ENCODE measurements at places on chromosomes 1 and 21.

DNA sequence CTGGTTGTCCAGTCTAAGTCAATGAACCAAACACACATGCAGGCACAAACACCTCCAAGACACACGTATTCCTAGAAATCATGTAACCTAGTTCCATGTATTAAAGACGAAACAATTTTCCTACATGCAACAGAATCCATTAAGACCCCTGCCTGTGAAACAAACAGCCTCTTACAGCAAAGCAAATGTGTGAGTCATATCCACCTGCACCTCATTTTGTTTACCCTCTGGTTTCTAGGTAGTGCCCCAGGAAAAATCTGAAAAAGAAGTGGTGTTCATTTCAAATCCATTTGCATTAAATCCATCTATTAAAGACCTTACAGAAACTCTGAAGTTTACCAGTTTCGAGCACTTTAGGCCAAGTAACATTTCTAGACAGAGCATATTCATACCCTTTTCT is 74.1 kb downstream of the VCAM1 start:
- no peak for DNase-seq

DNA sequence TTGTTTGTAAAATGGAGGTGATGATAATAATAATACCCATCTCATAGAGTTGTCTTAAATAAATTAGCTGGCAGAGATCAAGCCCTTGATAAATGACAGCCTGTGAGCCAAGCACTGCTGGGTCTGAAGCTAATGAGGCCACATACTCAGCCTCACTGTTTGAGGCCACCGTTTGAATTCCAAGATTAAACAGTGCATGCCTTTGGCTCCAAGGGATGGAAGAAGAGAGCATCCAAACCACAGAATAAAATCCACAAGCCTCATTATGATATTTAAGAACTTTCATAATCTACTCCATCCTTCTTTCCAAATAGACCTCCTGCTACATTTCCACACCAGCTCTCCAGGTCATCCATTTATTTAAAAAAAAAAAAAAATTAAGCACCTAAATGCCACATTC is 29.0 kb downstream of the TGFBR3 start:
- DNase-seq, result no peak

GRCh38 chr1:115980998-115981993 is 5.0 kb downstream of the SLC22A15 start:
- DNase-seq, result no peak

DNA sequence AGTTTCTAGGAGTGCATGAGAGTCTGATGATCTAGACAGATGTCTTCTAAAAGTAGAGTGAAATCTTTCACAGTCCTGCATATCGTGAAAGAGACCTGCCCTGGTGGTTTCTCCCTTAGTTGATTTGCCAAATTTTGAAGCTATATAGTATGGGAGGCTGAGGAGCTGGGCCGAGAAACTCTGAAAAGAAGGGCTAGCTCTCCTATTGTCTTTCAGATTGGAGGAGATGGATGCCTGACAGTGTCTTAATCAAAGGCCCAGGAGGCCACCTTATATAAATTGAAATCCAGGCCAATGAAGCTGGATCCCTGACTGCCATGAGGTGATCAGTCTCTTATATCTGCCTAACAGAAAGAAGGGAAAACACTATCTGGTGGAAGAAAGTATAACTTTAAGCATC is 18.4 kb upstream of the CD84 start:
- DNase-seq, result no peak

DNA sequence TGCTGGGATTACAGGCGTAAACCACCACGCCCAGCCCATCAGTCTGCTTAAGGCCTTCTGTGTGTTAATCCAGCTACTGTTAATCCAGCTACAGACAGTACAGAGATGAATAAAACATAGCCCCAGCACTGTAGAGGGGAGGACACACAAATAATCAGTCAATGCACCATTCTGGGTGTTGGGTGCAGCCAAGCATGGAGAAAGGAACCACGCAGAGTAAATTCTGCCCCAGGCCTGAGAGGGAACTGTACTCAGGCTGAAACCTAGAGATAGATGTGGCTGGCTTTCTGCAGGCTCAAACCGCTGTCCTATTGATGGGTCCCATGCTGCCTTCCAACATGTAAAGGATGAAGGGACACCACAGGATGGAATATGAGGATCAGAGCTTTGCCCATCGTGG is 136.8 kb upstream of the IGSF21 start:
- no peak for DNase-seq

DNA sequence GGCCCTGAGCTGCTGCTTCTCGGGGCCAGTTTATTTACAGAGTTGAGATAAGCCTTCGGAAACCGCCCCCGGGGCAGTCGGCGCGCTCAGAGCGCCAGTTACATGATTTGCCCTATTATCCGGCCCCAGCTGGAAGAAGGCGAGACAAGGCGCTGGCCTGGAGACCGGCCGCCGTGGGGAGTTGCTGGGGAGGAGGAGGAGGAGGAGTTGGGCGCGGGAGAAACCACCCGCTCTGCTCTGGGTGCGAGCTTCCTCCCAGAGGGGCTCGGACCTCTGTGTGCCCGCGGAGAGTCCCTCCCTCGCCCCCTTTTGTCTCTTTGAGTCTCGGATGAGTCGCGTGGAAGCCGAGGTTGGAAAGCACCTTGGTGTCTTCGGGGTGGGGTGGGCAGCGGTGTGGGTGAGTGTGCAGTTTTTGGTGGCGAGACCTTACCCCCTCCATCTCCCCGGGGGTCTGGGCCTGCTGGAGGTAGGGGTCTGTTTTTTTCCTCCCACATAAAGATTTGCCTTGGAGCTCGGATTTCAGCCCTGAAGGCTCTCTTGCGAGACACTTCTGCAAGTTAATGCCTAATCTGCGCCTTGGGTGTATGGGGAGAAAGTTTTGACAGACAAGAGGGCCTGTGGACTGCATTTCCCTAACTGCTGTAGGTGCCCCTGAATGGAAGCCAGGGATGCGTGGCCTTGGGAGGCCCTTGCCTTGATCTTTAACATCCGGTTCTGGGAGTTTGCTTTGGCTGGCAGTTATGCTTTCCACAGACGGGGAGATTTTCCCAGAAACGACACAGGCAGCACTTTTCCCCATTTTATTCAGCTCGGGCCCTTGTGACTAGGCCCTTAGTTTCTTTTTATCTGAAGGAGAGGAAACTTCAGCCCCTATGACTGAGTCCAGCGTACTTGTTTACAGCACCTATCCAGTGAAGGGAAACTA is 80.0 kb downstream of the NDUFS5 start:
- no peak for DNase-seq

GRCh38 chr1:167107456-167107855 is 13.6 kb downstream of the STYXL2 start:
- no peak for DNase-seq

- no peak for DNase-seq
Observed at GRCh38 chr21:44090325-44090724, 16.9 kb upstream of the PWP2 start.
